ENCODE measurements at places on chromosomes 13 and 19. TPM values are rescaled to one million over a fixed set of nuclear protein-coding genes. Genes with fewer than 3 reads are reported as not detected.

FCAR gene
- not detected for total RNA-seq

NECTIN2 gene
- total RNA-seq: 0.38 TPM

FAM216B gene
- total RNA-seq: not detected

ARHGAP45 gene
- total RNA-seq: 437 TPM

LSM4 gene
- 186 TPM for total RNA-seq

CABP5 gene
- total RNA-seq: not detected

ARHGAP33 gene
- 67.0 TPM for total RNA-seq

NHLRC3 gene
- 25.5 TPM for total RNA-seq

FPR2 gene
- total RNA-seq: not detected

PDE4C gene
- total RNA-seq: 0.13 TPM

UNC13A gene
- 0.03 TPM for total RNA-seq

ZNF90 gene
- total RNA-seq: 8.5 TPM

OR7A5 gene
- not detected for total RNA-seq

LRRC25 gene
- not detected for total RNA-seq

TEX29 gene
- 0.93 TPM for total RNA-seq

PEX11G gene
- 1.7 TPM for total RNA-seq

SLC8A2 gene
- not detected for total RNA-seq

ZNF836 gene
- total RNA-seq: 18.0 TPM

ZMYM2 gene
- 61.8 TPM for total RNA-seq

FARP1 gene
- total RNA-seq: 0.50 TPM

SYNGR4 gene
- not detected for total RNA-seq

FBXO27 gene
- 0.18 TPM for total RNA-seq

ZNF491 gene
- total RNA-seq: 0.98 TPM

DPRX gene
- not detected for total RNA-seq

DNASE2 gene
- 39.3 TPM for total RNA-seq

DIRAS1 gene
- total RNA-seq: not detected

KRTDAP gene
- not detected for total RNA-seq

WASF3 gene
- total RNA-seq: not detected

CCNA1 gene
- 3.5 TPM for total RNA-seq

ZNF729 gene
- not detected for total RNA-seq

SIGLEC10 gene
- 0.45 TPM for total RNA-seq

RUBCNL gene
- total RNA-seq: not detected

DHDH gene
- total RNA-seq: 1.6 TPM

ZNF443 gene
- total RNA-seq: 5.2 TPM

CEACAM8 gene
- not detected for total RNA-seq

SPRED3 gene
- 2.1 TPM for total RNA-seq

NCR1 gene
- not detected for total RNA-seq

ZFP36 gene
- 194 TPM for total RNA-seq

ZNF723 gene
- total RNA-seq: not detected

COX6B2 gene
- 0.83 TPM for total RNA-seq

PSG1 gene
- total RNA-seq: not detected

ZNF284 gene
- total RNA-seq: 1.8 TPM

CYP2F1 gene
- not detected for total RNA-seq

MEGF8 gene
- total RNA-seq: 4.2 TPM

C13orf42 gene
- not detected for total RNA-seq

MBD3L3 gene
- not detected for total RNA-seq

NPAS1 gene
- total RNA-seq: 0.20 TPM

XRCC1 gene
- 46.1 TPM for total RNA-seq

ZNF865 gene
- 15.3 TPM for total RNA-seq

IL4I1 gene
- 25.7 TPM for total RNA-seq

KLK4 gene
- total RNA-seq: not detected

APOC1 gene
- 2.3 TPM for total RNA-seq

RFXAP gene
- 15.3 TPM for total RNA-seq

CYP2B6 gene
- total RNA-seq: not detected

SERTM1 gene
- total RNA-seq: not detected

SULT2A1 gene
- total RNA-seq: not detected

GGACT gene
- total RNA-seq: 11.4 TPM
